ENCODE measurements at places on chromosomes 6 and 20.
A peak's percentile ranks its signal among the peaks of the same experiment; 100 is the strongest.

DNA sequence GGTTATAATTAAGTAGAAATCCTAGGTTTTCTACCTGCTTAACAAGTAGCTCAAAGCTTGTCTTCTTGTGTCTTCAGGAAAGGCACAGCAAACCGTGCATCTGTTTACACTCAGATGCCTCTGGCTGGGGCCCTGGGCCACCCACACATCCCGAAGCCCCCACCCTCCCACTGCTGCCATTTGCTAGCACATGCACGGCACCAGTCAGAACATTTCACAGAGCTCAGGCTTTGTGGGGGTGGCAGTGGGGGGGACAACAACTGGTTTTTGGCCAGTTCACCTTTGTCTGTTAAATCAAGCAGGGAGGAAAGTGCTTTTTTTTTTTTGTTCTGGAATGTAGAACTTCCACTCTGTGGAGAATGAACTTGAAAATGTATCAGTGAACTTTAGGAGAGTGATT, 77.7 kb downstream of the LINC00237 start:
- DNase-seq: peak; percentile 7

GRCh38 chr6:11006061-11006460, 38.0 kb downstream of the ELOVL2 start:
- no peak for DNase-seq

- DNase-seq: no peak
These were observed 39.6 kb downstream of the ILRUN start for GRCh38 chr6:34657037-34657306.

GRCh38 chr6:160327981-160328380, 20.2 kb upstream of the SLC22A3 start:
- no peak for DNase-seq

DNA sequence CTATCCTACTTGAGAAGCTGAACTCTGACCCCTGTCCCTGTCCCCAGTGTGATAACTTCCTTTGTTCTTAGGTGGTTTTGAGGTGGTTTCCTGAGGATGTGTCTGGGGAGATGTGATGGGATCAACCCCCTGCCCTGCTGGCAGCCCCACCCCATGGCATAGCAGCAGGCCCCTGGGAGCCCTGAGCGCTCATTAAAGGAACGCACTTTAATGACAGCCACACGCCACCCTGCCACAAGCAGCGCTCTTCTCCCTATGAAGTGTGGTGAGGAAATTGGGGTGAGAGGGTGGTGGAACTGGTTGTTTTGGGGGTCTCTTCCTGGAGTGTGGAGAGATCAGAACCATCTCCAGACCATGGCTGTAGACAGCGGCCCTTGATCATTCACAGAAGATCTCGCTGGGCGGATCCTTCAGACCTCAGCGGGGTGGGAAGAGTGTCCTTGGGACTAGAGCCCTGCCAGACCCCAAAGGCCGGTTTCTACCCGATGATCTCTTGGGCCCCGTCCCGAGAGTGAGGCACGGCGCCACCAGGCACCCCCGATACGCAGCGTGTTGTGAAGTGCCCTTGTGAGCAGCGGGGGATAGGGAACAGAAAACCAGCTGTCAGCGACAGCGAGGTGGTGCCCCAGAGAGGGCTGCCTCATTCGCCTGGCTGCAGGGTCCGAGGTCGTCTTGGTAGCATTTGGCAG, 45.4 kb downstream of the SYNJ2 start:
- DNase-seq: no peak

- DNase-seq: no peak
These were observed 105.5 kb upstream of the BACH2 start for GRCh38 chr6:90401933-90402830.

DNA sequence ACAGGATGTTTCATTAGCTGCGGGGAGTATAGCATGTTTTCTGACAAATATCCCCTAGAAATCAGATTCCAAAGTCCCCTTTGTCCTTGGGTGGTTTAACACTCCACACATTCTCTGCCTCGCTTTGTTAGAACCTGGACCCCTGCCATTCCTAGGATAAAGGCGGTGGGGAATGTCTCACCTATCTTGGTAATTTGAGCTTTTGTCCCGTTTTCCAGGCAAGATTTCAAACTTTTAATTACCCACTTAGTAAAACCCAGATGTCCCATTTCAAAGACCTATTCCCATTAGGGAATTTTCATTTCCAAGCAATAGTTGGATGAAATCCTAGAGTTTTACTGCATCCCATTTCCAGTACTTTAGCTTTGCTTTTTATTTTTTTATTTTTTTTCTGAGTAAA, 501.0 kb upstream of the MAP3K7 start:
- DNase-seq: peak; percentile 41

DNA sequence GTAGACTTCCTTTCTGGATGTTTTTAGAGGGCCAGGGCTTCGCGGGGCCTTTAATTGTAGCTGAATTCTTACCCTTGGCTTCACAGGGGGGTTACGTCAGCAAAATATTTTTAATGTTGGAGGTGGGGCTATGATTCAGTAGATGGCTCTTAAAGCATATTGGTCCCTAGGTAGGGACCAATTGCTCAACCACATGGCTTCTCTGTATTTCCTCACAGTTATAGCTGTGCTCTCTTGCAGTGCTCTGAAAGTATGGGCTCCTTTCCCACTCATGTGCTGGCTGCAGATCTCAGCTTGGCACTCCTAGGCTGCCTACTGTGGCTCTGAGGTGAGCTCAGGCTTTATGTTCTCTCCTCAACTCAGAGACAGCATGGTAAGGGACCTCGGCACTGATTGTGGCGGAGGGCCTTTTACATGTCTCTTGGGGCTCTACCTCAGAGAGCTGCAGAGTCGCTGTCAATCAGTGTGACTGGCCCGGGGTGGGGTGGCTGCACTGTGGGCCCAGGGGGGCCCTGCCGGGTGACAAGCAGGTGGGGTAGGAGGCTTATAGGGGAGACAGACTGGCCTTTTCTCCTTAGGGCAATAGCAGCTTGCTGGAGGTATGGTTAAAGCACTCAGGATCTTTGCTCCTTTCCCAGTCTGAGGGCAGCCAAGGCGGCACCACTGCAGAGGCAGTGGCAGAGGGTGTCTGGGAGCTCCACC, 318.0 kb downstream of the DOK5 start:
- DNase-seq: no peak

DNA sequence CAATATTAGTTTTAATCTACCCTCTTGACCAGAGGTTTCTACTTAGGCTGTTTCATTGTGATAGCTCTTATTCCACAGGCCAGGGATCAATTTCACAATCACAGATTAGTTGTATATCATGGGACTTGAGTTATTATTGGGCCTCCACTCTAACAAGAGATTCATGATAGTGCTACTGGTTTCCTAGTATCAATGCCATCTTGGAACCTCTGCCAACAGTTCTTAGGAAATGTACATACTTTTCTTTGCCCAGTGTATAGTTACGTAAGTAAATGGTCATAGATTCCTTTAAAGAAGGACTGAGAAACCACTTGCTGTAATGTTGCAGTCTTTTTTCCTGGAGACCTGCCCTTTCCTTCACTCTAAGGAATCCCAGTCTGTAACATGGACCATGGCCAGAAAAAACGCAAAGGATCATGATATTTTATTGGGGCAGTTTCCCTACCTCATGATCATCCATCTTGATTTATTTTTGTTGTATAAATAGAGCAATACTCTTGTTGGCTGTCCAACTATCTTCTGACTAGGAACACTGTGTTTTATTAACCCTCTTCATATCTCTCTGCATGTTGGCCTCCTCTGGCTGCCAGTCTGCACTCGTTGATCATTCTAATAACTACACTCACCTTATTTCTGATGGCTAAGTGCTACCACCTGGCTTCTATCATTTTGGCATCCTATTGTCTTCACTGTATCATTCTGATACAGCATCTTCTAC, 38.0 kb upstream of the VGLL2 start:
- DNase-seq: no peak

DNA sequence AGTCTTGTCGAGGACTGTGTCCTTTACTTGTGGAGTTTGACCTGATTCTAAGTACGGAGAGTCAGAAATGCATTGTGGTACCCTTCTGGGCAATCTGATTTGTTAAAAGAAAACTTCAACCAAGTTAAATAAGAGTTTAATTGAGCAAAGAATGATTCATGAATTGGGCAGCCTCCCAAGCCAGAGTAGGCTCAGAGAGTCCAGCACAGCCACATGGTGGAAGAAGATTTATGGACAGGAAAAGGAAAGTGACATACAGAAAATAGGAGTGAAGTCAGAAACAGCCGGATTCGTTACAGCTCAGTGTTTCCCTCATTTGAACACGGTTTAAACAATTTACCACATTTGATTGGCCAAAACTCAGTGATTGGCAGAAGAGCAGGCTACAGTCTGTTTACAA, 329.2 kb downstream of the DHX35 start:
- DNase-seq: no peak

GRCh38 chr20:25296094-25297093, 48.5 kb downstream of the PYGB start:
- DNase-seq: no peak

DNA sequence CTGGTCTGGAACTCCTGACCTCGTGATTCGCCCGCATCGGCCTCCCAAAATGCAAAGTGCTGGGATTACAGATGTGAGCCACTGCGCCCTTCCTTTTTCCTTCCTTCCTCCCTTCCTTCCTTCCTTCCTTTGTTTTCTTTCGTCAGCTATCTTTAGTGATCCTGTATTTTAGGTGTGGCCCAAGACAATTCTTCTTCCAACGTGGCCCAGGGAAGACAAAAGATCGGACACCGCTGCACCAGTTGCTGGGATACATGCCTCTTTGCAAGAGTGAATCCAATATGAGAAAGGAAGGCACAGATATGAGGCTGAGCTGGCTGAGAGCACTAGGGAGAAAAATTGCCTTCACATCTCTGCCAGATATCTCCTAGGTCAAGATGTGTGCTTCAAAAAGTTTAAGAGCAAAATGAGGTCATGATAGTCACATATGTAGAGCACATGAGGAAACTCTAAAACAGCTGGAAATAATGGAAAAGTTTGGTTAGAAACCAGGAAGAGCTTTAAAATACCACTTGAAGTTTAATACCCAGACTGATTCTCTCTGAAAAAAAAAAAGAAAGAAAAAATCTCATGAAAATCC, 41.8 kb downstream of the OR2B2 start:
- peak; percentile 6 for DNase-seq

- DNase-seq: no peak
These were observed 79.5 kb upstream of the ISM1 start for GRCh38 chr20:13141546-13141945.

DNA sequence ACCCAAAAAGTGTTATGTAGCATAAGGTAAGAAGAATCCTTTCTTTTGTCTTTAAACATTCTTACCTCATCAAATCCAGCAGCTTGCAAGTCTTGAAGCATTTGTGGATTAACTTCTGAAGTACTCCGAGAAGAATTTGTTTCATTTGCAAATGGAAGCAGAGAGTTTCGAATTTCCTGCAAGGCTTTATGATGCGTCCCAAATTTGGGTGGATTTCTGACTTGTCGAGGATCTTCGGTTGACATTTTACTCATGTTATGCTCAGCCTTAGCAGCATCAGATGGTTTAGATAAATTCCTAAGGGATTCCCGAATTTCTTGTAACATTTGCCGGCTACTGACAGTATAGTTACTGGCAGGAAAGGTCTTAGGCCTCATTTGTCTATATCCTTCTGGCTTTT, 16.2 kb downstream of the LATS1 start:
- no peak for DNase-seq

DNA sequence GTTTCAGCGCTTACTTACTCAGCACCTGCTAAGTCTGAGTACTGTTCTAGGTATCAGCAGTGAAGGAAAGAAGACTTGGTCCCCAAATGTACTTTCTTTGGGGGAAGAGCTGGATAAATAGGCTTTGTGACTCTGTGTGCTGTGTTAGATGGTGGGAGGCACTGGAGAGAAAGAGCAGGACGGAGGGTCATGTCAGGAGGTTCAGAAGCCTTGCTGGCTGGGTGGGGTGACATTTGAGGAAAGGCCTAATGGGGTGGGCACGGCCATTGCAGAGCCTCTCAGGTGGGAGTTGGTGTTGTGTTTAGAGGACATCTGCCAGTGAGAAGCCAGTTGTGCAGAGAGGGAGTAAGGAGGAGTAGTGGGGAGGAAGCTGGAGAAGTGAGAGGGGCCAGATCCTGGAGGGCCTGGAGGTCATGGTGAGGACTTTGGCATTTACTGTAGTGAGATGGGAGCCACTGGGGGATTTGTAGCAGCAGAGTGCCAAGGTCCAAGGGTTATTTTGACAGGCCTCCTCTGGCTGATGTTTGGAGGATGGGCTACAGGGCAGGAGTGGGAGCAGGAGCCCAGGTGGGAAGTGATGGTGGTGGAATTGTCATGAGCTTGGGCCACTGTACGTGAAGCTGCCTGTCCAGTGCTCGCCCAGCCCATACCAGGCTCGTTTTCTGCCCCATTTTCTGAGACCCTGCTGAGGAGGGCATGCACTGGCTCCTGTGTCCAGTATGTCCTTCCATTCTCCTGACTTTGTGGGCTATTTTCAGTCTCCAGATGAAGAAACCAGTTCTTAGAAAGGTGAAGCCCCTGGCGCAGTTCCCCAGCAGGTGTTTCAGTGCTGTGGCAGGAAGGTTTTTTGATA, 886 bp downstream of the SDCBP2 start:
- no peak for DNase-seq

GRCh38 chr6:4714961-4715501, 61.2 kb upstream of the CDYL start:
- DNase-seq: no peak

DNA sequence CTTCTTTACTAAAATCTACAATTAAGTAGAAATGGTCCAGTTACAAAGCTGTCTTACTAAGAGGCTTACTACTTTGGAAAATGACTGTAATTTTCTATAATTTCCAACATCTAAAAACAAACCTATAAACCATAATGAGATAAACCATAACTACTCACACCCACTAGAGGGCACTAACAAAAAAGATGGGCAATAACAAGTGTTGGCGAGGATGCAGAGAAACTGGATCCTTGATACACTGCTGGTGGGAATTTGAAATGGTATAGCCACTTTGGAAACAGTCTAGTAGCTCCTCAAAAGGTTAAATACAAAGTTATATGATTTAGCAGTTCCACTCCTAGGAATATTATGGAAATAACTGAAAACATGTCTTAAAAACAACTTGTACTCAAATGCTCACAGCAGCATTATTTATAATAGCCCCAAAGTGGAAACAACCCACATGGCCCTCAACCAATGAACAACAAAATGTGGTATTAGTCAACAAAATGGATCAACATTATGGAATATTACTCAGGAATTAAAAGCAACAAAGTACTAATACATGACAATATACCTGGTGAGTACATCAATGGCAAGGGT, 50.6 kb downstream of the GJA10 start:
- DNase-seq: no peak

GRCh38 chr6:89297695-89298351, 17.3 kb downstream of the GABRR2 start:
- DNase-seq: no peak

DNA sequence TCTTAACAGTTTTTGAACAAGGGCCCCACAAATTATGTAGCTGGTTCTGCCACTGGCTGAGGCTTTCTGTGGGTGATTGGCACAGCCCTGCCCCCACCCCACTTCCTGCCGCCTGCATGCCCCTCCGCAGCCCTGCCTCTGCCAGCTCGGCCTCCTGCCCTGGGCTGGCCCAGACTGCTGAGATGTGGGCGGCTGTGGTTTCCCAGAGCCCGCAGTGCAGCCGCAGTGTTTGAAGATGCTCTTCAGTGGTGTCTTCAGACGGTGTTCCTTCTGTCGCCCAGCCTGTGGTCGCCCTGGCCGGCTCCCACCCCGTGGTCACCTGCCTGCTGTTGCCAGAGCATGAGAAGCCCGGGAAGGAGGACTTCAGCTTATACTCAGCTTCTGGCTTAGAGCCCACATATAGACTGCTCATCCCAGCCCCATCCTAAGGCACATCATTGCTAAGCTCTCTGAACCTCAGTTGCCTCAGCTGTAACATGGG, 154.3 kb downstream of the VEGFA start:
- DNase-seq: no peak
